ENCODE measurements at places on chromosomes 5 and 9. TPM values are rescaled to one million over a fixed set of nuclear protein-coding genes. Genes with fewer than 3 reads are reported as not detected.

GRCh38 chr9:11023201-11023600 lies 410.4 kb upstream of the PTPRD start:
- no peak for DNase-seq

- peak; percentile 55 for DNase-seq
Observed at GRCh38 chr5:14250084-14250695, 107.0 kb downstream of the TRIO start.

LRRC19 gene
- not detected for total RNA-seq

TIFAB gene
- total RNA-seq, result not detected

- no peak for DNase-seq
Observed at GRCh38 chr5:142871363-142872193, 101.4 kb downstream of the ARHGAP26 start.

PCDHA9 gene
- total RNA-seq, result not detected

- no peak for DNase-seq
Observed at GRCh38 chr5:109844695-109845094, 155.0 kb downstream of the MAN2A1 start.

GRCh38 chr5:122366501-122366900 lies 54.5 kb downstream of the SNCAIP start:
- DNase-seq, result no peak

GAPT gene
- total RNA-seq, result not detected

DNA sequence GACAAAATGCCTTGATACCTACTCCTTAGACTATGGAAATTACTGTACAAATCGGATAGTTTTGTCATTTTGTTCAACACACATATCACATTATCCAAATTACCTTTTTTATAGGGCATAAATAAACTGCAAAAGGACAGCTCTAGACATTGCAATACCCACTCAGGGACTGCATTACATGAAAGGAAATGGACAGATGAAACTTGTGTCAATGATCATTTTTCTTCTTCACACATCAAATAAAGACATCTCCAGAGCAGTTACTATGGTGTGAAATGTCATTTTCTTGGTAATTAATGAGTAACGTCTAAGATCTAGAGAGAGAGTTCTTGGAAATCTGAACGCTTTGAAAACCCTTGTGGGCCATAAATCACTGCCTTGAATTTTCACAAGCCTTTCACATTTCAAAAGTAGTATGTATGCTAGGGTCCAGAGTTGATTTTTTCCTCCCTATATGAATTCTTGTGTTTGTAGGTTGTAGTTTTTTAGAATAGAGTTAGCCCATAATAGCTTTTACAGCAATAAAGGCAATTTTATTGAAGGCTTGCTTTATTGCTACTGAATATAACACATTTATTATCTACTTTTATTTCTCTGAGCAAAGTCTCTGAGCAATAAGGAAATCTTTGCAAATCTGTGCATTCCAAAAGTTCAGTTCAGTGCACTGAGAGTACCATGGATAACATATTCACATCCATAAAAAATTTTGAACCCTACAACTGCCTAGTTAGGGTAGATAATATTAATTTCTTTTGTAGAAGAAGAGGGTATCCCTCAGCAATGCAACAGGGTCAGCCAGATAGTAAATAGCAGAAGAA lies 358.0 kb upstream of the PCSK5 start:
- DNase-seq, result no peak

KIF4B gene
- not detected for total RNA-seq

DNA sequence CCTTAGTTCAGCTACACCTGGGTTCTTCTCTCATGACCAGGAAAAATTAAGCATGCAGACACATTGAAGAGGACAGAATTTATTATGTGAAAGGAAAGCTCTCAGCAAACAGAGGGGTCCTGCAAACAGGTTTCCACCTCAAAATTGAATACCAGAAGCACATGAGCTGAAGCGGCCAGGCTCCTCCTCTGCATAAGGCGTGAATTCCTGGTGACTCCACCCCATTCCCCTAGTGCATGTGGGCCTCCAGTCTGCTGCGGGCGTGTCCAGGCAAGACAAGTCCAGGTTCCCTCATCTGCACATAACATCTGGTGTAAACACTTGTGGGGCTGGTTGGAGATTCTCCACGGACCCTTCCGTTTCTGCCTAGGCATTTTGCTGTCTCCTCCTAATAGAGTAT lies 1156.4 kb downstream of the FOXD4L5 start:
- DNase-seq, result no peak

GRCh38 chr5:13540168-13540750 lies 404.2 kb downstream of the DNAH5 start:
- no peak for DNase-seq

SLC1A1 gene
- total RNA-seq, result 32.1 TPM

NTMT1 gene
- total RNA-seq, result 37.9 TPM

DNA sequence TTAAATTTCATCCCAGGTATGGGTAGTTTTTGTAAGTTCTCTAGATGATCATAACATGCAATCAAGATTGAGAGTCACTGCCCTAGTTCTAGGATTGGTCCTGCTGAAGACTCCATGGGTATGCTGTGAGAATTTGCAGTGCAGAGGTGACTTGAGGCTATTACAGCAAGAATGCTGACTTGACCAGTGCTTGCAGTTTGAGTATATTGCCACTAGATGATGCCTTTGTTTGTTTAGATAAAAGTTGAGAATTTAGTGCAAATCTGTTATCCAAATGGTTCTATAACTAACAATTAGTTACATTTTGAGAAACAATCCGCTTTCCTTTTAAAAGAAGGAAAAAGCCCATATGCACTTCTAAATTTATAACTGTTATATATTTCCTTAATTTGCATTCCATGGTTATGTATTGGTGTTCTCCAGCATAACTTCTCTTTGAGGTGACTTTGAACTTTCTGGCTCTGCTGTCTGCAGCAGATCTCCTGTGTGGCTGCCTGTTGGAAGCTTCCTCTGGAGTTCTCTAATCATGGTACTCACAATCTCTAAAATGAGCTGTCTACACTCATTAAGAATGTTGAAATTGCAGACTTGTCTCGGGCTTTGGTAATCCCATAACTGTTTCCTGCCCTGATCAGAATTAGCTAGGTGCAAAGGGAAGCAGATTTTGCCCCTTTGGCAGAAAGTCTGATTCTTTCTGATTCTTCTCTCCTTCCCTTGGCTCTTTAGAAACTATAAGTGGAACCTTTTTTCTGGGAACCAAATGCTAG lies 24.9 kb downstream of the MELK start:
- DNase-seq, result no peak

Data from epithelial cell of proximal tubule (primary cell).